ENCODE measurements at places on chromosomes 4 and X. TPM values are rescaled to one million over a fixed set of nuclear protein-coding genes. Genes with fewer than 3 reads are reported as not detected.

The TCEAL6 gene
- not detected for total RNA-seq

The UGT2B15 gene
- total RNA-seq: 13.0 TPM

The CXorf49 gene
- not detected for total RNA-seq

The FREM3 gene
- total RNA-seq: 0.83 TPM

The MND1 gene
- 3.5 TPM for total RNA-seq

GRCh38 chr4:145819101-145819852, 119.3 kb downstream of the ZNF827 start:
- DNase-seq: no peak

DNA sequence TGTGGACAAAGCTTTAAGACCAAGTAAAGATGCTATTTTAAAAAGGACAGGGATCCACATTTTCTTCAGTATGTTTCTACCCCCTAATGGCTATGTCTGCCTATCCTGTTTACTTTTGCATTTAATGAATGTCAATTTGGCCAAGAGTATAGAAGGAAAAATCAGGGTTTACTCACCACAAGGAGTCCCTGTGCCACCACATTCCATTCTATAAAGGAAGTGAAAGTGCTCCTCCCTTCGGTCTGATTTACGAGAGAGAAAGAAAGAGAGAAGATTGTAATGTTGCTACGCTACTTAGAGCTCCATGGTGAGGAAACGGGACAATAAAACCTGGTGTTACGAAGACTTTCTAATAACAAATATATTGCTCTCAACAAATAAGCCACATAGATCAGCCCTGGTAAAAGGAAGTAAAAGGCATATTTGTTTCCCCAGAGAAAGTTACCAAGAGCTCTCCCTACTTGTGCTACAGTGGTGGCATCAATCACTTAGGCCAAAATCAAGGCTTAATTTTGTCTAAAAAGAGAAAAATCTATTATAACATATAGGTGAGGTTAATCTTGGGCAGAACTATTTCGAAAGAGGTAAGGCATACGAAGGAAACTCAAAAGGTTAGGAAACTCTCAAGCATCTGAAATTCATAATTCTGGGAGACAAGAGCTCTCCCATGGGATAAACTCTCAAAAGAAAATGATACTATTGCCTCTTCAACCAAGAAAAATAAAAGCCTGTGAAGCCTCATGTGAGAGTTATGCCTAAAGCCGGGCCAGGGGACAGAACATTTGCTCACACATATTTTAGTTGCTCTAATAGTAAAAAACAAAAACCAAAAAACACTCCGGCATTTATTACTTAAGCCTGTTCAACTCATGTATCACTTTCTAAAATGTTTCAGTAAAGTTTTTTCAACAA, 29.5 kb downstream of the TAPT1 start:
- DNase-seq: no peak

- DNase-seq: no peak
Observed at GRCh38 chrX:71216485-71216884, 6.5 kb upstream of the GJB1 start.

- no peak for DNase-seq
Observed at GRCh38 chr4:108693819-108694218, 43.4 kb downstream of the OSTC start.

DNA sequence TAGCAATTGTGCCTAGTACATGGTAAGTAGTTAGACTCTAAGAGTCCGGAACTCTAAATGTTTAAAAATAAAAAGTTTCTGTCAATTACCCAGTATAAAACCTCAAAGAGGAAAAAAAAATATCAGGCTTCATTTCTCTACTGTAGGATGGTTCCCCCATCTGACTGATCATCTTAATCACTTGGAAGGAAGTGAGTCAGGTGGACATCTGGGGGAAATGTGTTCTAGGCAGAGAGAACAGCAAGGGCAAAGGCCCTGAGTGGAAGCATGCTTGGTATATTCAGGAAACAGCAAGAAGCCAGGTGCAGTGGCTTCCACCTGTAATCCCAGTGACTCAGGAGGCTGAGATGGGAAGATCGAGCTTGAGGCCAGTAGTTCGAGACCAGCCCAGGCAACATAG, 2.9 kb upstream of the EIF1AX start:
- no peak for DNase-seq

GRCh38 chr4:168857546-168858314, 152.3 kb downstream of the CBR4 start:
- no peak for DNase-seq

DNA sequence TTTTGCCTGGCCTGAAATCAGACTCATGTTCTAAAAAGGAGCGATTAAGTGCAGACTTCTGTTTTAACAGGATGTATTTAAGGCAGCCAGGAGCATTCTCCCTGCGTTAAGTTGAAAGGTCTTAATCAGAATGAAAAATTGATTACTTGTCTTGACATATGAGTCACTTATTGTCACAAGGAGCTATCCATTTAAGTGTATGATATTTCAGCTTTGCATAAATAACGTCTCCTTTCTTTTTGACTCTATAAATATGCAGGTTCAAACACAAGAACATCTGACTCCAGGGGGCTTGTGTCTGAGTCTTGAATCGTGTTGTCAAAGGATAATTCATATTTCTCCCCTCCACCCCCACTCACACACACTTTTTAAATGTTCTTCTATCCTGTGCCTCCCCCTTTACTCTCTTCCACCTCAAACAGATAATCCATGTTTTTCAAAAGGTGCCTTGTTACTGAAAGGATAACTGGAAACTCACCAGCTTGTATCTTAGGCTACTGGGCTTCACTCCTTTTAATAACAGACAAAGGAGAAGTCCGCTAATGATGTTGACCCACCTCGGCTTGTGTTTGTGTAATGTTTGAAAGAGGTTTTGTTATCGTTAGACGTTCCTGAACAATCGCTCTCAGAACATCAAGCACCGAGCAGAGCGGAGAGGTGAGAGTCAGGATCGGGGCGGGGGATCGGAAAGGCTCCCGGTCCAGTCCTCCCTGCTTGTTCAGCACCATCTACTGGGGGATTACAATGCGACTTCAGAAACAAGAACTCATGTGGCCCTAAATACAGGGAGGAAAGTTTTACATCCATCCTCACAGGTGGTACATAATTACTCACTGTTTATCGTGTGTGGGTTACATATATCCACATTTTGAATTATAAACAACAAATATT, 107.5 kb upstream of the RPL34 start:
- peak; percentile 47 for DNase-seq
